Stimulated activated CD4-positive, alpha-beta T cell treated with anti-CD3 and anti-CD28 coated beads, Interleukin-15, amount 100 ng/mL, for 1 hour (primary cell): ENCODE measurements at places on chromosomes 12 and 14.

DNA sequence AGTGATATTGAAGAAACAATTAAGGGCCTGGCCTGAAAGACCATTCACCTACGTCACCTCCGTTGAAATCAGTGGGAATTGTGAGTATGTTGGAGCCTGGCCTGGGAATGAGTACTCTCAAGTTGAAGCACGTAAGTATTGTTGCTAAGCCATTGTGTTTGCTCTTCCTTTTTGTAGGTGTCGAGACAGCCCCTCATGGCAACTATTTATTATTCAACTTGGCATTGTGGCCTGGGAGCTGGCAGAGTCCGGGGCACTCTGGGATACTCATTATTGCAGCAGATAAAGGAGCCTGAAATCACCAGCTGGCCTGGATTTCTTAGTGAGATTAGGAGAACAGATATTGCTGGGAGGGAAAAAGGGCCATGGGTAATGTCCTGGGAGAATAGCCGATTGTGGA lies 147.4 kb downstream of the C12orf75 start:
- no peak for DNase-seq

DNA sequence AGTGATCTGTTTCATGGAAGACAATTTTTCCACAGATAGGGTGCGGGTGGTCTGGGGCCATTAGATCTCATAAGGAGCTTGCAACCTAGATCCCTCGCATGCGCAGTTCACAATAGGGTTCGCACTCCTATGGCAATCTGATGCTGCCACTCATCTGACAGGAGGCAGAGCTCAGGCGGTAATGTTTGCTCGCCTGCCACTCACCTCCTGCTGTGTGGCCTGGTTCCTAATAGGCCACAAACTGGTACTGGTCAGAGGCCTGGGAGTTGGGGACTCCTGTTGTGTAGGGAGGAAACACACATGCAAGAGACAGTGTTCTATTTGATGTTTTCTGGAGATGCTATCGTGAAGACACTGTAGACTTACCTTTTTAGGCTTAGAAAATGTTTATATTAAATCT lies 77.0 kb upstream of the FGD4 start:
- no peak for DNase-seq

DNA sequence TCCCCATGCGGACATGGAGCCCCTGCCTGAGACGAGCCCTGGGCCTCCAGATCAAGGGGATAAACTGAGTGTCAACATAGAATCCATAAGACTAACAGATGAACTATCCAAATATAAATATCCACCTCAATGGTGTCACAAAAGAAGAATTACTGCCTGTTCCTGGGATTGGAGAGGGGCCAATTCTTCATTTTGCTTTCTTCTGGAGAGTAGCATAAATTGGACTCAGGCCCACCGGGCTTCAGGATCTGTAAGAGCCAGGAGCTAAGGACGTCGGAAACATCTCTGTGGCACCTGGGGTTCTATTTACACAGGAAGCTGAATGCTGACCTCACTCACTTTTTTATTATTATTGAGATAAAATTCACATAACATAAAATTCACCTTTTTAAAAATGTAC lies 408.2 kb upstream of the CCDC196 start:
- no peak for DNase-seq

- no peak for DNase-seq
Observed at GRCh38 chr12:3224530-3224903, 147.3 kb downstream of the TSPAN9 start.

- DNase-seq: no peak
Observed at GRCh38 chr12:26205941-26206340, 10.6 kb downstream of the SSPN start.

GRCh38 chr12:26940516-26941214 lies 2.4 kb downstream of the FGFR1OP2 start:
- DNase-seq: no peak

DNA sequence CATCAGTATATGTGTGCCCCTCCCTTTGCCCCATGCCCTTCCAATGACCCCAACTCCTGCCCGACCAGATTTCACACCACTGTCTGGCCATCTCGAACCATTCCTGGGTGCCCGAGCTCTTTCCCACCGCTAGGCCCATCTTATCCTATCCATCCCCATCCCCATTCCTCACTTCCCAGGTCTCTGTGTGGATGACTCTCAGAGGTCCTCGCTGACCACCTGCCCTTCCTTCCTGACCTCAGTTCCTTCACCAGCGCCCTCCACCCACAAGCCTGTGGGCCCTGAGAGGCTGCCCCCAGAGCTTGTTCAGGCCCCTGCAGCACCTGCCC lies 49.1 kb downstream of the CYP46A1 start:
- no peak for DNase-seq

- no peak for DNase-seq
Observed at GRCh38 chr12:57864442-57865083, 18.0 kb upstream of the CTDSP2 start.

- DNase-seq: no peak
Observed at GRCh38 chr14:64704143-64704742, at the start of gene PLEKHG3. Gene PLEKHG3, plus strand, starts transcription at chr14:64704424. Its CDS starts 23,208 bp downstream, at chr14:64727632.

DNA sequence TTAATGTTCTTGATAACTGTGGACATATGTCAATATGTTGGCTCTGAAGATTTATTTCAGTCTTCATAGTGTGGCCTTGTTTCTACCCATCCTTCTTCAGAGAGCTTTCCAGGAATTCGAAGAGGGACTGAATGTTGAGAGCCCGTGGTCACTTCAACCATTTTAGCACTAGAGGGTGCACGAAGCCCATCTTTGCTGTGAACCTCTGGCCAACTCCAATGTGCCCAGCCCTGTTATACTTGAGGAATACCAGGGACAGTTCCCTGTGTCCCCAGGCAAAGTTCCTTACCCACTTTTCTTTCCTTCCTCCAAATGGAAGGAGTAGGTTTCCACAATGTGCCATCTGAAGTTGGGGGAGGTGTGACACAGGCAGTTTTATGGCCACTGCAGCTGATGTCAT lies 603.5 kb downstream of the RPL10L start:
- no peak for DNase-seq

DNA sequence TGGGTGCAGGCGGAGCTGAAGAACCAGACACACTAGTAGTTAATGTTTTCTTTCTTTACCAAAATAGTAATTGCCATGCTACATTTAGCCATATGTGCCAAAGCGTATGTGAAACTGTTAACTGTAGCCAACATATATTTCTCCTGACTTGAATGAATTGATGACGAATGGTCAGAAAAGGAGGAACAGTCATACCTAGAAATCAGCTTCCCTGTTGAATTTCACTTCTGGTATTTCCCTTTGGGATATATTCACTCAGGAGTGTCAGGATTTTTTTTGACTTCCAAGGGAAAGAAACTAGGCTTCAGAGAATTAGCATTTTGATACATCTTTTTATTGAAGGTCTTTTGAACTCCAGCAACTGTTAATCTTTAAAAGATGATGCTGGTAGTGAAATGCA lies 87.0 kb downstream of the ERC1 start:
- DNase-seq: no peak

GRCh38 chr12:69341328-69341727 lies 6.9 kb upstream of the LYZ start:
- DNase-seq: no peak

DNA sequence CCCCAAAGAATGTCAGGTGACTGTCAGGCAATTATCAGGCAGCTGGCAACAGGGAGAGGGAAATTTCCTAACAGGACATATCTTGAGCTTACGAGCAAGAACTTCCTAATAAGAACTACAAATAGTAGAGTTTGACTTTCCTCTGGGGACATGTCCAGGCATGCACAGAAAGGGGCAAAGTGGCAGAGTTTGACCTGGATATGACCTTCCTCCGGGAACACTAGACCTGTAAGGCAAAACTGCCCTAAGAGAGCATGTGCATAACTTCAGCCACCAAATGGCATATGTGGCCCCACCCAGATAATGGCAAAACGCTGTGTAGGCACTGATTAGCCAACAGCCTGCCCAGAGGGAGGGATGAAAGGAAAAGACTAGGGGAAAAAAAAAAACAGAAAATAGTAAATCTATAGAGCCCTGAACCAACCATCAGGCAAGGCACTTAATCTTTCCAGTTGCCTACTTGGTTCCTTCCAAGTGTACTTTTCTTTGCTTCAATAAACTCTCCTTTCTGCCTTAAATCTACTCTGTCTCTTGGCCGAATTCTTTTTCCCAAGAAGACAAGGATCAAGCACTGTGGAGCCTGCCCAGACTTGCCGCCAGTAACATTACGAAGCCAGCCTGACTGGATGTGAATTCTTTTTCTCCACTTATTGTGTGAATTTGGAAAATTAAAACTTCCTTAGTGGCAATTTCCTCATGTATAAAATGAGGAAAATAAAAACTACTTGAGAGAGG lies 164.1 kb downstream of the SPTSSA start:
- DNase-seq: no peak

DNA sequence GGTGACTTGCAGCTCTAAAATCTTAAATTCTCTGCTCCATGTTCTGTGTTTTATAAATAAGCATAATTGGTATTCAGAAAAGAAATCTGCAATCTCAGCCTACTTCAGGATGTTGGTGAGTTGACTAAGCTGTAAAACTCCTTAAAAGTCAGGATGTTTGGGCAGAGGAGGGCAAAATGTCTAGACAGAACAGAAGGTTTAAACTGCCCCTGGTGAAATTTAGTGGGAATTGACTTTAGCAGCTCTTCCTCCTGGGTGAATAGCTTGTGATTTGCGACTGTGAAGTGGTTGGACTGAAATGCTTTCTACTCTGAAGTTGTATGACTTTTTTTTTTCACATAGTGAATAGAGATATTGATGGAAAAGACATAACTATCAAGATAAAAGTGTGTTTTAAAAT lies 85.8 kb downstream of the CAND1 start:
- DNase-seq: no peak

DNA sequence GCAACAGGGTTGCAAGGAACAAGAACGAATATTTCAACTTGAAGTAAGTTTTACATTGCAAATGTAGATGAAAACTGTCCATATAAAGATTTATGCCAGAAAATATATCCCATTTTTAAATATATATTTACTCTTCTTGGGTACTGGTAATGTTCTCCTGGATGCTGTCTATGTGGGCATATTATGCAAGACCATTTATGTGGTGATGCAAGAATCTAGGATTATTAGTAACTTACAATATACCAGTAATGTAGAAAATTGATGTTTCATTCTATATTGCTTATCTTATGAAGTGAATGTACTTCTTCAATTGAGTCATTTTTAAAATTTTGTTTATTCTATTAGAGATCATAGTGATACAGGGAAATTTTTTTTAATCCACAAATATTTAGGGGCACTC lies 25.1 kb downstream of the FGFR1OP2 start:
- DNase-seq: no peak

- DNase-seq: no peak
Observed at GRCh38 chr12:112122823-112123690, 2.3 kb upstream of the TRAFD1 start.

DNA sequence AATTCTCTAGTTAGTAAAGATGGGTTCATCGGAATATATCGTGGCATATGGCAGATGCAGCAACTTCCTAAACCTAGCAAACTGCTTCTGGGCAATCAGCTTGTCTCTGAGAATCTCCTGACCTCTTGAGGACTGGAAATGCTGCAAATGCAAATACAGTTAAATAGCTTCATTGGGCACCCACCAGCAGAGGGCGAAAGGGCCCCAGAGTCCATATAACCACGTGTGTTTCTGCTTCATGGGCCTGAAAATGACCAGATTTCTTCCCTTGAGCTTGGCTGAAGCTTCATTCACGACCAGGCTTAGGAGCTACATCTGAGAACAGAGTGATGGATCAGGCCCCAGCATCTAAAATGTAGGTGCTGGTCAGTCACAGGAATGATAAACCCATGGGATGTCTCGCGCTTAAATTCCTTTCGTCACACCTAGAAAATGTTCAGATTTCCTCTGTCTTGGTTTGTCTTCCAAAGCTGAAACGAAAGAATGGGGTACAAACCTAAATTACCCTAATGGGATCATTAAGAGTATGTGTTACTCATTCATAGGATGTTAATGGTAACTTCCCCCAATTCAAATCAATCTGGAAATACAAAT lies 1482.5 kb upstream of the TMEM132C start:
- peak; percentile 18 for DNase-seq

GRCh38 chr14:22002860-22003284 lies 329.3 kb upstream of the OR4E1 start:
- peak; percentile 29 for DNase-seq

DNA sequence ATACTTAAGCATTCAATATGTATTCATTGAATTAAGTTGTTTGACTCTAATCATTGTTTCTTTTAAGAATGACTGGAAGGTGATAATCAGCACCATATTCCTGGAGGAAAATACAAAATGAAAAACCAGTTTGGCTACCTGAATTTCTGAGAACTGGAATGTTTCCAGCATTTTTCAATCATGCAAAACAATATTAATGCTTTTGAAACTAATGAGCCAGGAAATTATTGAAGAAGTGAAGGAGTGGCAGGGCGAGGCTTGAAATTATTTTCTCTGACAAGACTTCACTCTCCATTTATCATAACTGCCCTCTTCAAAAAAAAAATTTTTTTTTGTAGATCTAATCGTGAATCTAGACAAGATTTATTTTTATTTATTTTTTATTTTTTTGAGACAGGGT lies 19.0 kb downstream of the TMEM19 start:
- DNase-seq: no peak

DNA sequence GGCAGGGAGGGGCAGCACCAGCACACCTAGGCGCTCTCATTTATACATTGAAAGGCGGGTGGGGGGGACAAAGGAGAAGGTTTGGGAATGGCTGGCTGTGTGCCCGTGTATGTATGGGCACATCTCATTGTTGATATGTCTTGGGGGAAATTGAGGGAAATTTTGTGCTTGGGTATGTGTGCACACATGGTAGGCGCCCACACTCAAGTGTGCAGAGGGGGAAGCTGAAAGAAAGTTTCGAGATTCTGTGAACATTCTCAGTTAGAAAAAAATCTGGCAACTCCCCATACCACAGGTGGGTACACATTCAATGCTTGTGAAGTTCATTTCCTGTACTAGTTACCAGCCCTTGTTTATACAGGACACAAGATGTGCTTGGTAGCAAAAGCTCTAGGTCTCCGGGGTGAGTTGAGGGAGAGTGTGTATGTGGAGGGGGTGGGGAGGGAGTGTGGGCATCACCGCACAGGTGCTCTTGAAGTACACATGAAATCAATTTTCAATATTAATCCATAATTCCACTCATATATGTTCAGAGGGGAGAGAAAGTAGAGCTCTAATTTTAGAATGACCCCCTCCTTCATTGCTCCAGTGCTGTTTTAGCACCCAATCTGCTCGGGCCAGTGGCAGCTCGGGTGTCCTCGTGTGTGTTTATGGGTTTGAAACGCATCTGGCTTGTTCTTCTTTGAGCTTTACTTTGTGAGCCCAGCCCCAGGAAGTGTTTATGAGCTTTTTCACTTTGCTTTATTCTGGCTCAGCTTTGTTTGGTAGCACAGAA lies 286.0 kb downstream of the ZFP36L1 start:
- DNase-seq: no peak

GRCh38 chr12:32181498-32182175 lies 75.0 kb downstream of the BICD1 start:
- DNase-seq: no peak

- no peak for DNase-seq
Observed at GRCh38 chr14:94904636-94905035, 134.7 kb upstream of the GSC start.
